ENCODE measurements at places on chromosomes 12 and 14.

DNA sequence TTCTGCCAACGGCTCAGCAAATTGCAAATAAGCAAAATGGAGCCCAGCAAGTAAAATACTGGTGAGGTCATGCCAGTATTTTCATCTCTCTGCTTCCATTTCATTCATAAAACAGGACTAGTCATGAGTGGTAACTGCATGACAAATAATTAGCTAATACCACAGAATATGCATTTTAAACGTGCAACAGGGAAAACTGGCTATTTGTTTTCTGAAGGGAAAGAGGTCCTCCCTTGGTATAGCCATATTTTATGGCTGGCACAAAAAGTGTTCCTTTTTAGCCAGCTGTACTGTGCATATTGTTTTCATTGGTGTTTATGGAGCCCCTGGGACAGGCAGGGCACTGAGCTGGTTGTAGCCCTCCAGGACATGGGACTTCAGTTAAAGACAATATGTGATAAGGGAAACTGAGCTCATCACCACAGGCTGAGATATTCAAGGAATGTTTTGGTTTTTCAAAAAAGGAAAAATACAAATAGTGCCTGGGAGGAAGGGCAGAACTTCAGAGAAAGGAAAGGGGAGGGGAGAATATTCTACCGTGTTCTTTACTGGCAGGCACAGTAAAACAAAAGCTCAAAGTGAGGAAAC lies 26.1 kb upstream of the FOXN3 start:
- no peak for DNase-seq

- DNase-seq: no peak
These were observed 14.8 kb upstream of the RIC8B start for GRCh38 chr12:106759526-106760183.

- no peak for DNase-seq
These were observed 103.6 kb upstream of the LRIG3 start for GRCh38 chr12:59023861-59024424.

- no peak for DNase-seq
These were observed 451.6 kb downstream of the TRHDE start for GRCh38 chr12:72723732-72724131.

GRCh38 chr14:93061380-93062012 lies 54.2 kb downstream of the ITPK1 start:
- DNase-seq: no peak

DNA sequence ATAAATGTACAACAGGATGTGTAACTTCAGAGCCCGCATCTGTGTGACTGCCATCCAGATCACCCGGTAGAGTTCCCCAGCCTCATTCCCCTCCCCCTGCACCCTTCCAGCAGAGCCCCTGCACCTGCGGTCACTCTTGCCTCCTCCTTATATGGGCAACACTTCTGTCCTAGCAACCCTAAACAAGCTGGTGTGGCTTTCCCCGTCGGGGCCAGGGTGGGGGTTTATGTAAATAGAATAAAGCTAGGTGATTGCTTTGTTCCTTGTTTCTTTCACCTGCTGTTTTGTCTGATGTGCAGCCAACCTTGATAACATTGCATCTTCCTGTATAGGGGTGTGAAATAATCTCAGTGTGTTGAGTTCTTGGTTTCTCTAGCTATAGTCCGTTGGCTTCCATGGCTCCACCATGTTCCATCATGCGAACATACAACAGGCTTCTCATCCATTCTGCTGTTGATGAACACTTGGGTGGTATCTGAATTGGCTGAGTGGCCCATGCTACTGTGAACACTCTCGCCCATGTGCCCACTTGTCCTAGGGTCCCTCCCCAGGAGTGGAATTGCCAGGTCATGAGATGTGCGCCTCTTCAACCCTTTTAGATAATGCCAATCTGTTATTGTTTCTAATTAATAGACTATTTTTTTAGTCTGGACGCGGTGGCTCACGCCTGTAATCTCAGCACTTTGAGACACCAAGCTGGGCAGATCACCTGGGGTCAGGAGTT lies 102.2 kb downstream of the KIF26A start:
- no peak for DNase-seq

DNA sequence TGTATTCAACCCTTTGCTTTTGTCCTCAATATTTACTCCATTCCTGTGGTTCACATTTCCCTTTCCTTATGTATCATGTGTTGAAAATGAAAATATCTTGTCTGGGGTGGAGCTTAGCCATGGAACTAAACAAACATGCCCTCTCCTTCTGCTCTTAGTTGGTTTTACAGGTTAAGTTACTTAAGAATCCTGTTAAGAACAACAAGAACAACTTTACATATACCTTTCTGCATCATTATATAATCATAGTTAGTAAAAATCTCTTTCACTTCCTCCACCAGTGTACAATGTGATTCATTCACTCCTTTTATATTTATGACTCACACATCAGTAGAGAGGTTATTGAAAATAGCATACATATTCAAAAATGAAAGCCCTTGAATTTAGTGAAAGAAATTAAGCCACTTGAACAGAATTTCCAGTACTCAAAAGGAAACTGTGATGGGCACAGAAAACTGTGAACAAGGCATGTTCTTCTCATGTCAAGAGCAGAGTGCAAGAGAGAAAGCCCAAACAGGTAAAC lies 307.7 kb downstream of the CCDC91 start:
- DNase-seq: no peak

GRCh38 chr14:90839024-90839888 lies 23.0 kb upstream of the TTC7B start:
- DNase-seq: no peak

DNA sequence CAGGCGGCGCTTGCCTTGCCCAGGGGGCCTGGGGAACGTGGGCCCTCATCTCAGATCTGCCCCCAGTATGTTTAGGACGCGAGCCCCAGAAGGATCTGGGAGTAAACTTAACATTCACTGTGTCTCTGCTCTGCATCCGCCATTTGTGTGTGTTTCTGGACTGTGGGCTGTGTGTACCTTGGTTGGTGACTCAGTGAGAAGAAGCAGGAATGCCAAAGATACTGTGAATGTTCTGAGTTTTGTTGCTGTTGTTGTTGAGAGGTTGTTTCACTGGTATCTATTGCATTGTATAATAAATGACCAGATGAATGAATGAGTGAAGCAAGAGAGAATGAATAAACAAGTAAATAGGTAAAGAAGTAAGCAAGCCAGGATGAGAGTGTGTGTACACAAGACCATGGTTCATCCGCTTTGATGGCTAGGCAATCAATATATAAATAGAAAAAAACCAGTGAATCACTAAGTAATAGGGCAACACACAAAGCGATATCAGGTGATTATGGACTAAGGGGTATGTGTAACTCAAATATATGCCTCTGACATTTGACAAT lies 20.5 kb downstream of the MEG3 start:
- no peak for DNase-seq

GRCh38 chr12:116539905-116540482 lies 19.2 kb upstream of the MAP1LC3B2 start:
- no peak for DNase-seq

DNA sequence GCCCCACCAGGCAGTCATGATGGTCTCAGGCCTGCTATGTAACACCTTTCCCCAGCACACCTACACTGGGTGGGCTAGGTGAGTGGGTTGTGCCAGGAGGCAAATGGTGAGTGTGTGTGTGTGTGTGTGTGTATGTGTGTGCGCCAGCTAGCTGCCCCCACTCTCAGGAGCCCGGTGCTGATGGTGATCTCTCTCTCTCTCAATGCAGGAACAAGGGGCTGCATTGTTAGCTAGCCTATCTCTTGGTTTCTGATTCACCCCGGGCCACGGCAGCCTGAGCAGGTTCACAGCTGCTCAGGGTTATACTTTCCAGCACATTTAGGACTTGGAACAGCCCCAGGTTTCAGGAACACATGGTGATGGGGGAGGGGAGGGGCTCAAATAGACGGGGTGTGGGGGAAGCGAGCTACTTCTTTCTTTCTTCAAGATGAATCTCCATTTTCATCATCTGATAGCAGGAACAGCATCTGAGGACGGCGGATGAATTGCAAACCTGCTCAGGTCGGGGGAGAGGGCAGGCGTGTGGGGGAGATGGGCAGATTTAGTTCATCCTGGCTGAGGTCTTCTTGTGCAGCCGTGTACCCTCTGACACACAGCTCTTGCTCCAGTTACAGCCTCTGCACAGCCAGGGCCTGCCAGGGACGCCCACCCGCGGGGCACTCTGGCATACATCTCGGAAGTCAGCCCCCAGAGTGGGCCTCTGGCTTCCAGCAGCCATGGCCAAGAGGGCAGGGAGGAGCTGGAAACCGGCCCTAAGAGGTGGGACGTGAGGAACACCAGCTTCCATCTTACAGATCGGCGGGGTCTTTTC lies 137.6 kb downstream of the ZFP36L1 start:
- no peak for DNase-seq

GRCh38 chr12:93197067-93197593 lies 180.6 kb upstream of the NUDT4 start:
- DNase-seq: no peak

DNA sequence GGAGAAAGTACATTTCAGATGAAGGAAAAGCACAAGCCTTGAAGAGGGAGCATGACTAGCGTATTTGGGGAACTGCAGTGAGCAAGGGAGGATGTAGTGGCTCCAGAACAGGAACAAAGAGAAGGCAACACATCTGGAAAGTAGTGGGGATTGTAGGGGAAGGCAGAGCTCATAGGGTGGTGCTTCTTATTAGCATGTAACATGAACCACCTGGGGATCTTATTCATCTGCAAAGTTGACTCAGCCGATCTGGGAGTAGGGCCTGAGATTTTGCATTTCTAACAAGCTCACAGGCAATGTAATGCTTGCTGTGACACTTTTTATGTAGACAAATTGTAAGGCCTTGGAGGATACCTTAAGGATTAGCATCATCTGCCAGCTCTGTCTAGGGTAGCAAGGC lies 447.3 kb downstream of the NELL2 start:
- no peak for DNase-seq

GRCh38 chr14:51284241-51284640 lies 44.2 kb downstream of the TMX1 start:
- DNase-seq: no peak

DNA sequence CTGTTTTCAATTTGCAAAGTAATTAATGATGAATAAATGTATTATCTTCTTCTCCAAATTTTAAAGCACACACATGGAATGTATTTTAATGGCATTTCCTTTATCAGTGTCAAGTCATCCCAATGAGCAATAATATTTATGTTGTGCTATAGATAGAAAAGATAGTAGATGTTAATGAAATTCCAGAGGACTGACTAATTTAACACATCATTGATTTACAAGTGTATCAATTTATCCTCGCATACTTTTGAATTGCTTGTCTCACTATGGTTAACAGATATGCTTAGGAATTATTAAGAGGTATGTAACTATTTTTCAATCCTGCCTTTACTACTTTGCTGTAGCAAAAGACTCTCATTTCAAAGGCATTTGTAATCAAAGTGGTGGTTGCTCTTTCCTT lies 842.9 kb downstream of the SLC6A15 start:
- DNase-seq: no peak

- DNase-seq: no peak
These were observed 120.4 kb upstream of the LRIG3 start for GRCh38 chr12:59040656-59041055.

DNA sequence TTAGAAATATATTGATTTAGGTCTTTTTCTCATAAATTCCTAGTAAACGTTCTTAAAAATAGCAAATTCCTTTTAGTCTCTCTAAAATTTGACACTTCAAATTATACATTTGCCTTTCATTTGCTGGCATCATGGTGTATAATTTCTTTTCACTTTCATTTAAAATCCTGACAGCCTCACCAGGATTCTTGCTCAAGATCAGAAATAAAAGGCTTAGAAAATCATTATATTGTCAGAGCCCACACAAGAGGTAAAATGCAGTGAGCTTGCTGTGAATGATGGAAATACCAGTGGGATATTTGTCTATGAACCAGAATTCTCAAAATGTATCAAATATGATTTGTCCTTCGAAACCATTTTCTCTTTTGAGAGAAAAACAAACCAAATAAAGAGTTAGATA lies 78.2 kb upstream of the PIK3C2G start:
- DNase-seq: no peak

GRCh38 chr14:100146531-100147091 lies 12.8 kb downstream of the DEGS2 start:
- DNase-seq: no peak

DNA sequence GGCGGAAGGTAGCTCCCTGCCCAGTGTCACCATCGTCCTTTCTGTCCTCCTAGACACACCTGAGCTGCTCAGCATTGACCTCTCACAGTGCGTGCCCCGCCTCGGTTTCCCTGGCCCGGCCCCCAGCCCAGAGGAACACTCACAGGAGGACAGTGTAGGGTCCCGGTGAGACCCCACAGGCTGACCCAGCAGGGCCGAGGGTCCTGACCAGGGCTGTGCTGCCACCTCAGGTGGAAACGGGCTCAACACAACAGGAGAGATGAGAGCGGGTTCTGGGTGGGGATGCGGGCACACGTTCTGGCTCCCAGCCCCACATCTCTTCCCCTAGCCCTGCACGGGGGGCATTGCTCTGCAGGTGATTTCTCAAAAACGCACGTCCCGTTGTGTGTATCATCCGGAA lies 98.1 kb downstream of the PIWIL1 start:
- DNase-seq: no peak

- no peak for DNase-seq
These were observed 86.0 kb downstream of the FAR2 start for GRCh38 chr12:29234965-29235626.

- DNase-seq: no peak
These were observed 51.8 kb downstream of the PPP1R36 start for GRCh38 chr14:64601571-64601970.

- DNase-seq: no peak
These were observed 89.3 kb downstream of the FIGNL2 start for GRCh38 chr12:51759175-51759574.

DNA sequence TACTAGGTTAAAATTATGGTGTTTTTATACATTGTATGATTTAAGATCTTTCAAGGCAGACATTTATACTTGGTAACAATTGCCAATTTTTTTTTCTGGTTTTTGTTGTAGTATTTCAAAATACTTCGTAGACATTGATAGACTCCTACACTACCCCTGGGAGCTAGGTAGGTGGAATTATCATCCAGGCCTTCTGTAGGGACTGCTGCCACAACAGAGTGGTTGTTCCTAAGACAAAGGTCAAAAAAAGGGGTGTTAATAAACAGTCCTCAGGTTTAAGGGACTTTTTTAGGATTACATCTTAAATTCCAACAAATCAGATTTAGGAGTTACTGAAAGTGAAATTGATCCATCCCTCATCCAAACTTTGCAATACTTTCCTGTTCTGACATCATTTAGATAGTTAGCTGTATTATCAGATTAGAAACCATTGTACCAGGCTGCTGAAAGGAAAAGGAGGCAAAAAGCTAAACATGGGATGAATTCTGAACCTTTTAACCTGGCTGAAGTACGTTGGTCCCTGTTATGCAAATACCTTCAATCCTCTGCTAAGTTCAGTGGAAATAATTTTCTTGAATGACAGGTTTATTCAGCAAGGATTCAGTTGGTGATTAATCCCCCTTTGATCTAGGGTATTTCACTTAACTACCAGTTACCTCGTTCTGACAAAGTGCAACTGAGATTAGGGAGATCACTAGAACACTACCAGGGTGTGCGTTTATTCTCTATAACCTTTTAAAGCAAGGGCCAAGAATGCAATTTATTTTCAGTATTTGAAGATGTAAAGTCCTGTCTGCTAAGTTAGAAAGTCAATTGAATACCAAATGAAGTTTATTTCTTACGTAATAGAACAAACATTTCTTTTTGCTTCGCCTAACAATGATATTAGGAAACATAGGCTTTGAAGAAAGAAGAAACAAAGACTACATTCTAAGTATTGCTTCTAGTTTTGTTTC lies 23.2 kb downstream of the AP5M1 start:
- DNase-seq: no peak
